ENCODE measurements at places on chromosomes 11 and 22.

GRCh38 chr11:95239871-95240649 is 9.1 kb upstream of the SESN3 start:
- DNase-seq, result no peak

GRCh38 chr11:111836162-111836561 is 35.2 kb downstream of the ALG9 start:
- DNase-seq, result no peak

DNA sequence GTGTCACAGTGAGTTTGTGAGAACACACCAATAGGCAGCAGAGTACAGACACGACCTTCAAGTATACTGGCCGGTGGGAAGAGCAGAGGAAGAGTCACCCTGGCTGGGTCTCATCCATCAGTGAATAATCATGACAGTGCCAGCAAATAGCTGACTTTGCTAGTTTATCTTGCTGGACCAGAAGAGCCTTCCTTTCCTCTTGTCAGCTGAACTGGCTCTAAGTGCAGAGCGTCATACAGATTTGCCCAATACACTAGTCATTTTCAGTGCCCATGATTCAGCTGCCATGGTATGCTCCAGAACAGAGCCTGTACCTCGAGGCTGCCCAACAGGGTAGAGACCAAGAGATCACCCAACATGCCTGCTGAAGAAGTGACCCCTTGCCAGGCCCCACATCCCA is 82.9 kb upstream of the TBCEL start:
- DNase-seq, result no peak

DNA sequence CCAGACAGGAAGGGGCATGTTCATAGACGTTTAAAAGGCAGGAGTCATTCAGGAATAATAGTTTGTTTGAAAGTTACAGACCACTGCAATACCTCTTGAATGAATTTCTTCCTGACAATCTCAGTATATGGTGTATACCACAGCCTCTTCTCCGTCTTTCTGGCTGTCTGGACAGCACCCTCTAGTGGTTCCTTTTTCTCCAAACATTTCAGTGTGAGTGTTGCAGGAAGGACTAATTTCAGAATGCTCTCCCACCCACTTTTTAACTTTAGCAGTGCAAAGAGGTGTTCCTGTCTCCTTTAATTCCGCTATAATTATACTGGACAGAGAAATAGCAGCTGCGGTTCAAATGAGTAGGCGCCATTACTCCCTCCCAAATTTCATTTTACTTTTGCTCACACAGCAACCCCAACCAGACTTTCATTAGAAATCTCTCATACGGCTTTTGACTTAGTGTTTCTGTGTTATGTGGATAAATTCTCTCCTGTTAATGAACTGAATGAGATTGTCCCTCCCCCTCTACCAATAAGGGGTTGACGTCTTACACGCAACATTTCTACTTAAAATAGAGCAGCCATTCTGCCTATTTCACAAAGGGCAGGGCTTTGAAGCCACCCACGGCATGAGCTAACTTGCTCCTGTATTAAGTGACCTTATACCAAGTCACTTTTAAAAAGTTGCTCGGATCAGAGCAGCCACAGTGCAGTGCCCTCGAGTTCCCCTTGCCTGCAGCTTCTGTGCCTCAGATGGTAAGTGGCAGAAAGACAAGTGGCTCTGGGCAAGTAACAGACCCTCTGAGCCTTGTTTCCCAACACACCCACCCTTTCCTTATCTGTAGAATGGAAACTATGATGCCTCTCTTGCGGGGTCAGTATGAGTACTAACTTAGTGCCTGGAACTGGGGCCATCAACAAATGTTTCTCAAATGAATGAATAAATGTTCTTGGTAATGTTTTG is 368.6 kb downstream of the OPCML start:
- peak; percentile 54 for DNase-seq

All from GM10248 (cell line).